Stimulated activated CD4-positive, alpha-beta T cell treated with anti-CD3 and anti-CD28 coated beads, Interleukin-15, amount 100 ng/mL, for 1 hour (primary cell): ENCODE measurements at places on chromosomes 1 and 21.

GRCh38 chr1:147565189-147565980 lies 24.1 kb downstream of the BCL9 start:
- no peak for DNase-seq

DNA sequence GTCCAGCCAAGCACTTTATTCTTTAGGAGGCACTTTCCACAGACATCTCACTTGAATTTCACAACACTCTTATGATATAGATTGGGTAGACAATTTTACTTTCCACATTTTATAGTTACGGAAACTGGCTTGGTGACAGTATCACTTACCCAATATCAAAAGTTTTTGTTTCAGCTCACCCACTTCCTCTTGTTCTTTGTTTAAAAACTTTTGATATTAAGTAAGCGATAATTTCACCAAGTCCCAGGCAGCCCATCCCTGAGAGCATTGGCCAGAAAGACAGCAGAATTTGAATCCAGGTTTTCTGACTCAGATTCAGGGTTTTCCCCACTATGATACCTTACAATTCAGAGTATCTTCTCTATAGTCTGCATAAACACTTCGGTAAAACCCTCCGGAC lies 60.0 kb downstream of the LRIG2 start:
- DNase-seq: no peak

DNA sequence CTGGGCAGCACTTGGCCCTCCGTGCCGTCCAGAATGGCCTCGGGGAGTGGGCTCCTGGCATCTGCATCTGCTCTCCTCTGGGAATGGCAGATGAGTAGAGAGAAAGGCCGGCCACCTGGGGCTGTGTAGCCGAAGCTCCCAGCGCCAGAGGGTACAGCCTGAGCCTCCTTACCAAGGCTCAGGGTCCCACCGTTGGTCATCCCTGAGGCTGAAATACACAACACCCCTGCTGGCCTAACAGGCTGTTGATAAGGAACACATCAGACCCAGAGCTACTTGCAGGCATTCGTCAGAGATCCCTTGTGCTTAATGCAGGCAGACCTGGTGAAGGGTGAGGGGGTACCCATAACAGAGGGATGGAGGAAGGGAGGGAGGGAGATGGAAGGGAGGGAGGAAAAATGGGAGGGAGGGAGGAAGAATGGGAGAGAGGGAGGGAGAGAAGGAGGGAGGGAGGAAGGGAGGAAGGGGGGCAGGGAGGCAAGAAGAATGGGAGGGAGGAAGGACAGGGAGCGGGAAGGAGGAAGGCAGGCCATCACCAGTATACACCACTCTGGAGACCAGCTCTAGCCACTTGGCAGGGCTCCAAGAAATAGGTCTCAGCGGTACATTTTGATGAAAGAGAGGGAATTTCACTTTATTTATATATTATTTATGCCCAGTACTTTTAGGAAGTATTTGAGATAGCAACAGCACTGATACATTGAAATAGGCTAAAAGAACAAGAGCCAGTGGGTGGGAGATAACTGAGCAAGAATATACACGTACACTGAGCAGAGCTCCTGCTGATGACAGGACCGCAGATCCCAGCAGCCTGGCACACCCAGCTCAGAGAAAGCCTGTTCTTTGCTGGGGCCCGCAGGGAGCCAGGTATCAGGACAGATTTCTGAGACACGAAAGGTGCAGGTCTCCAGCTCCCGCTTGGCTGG lies 315.0 kb upstream of the VAMP3 start:
- no peak for DNase-seq

- no peak for DNase-seq
These were observed 1020.2 kb downstream of the TTLL7 start for GRCh38 chr1:82978461-82979324.

DNA sequence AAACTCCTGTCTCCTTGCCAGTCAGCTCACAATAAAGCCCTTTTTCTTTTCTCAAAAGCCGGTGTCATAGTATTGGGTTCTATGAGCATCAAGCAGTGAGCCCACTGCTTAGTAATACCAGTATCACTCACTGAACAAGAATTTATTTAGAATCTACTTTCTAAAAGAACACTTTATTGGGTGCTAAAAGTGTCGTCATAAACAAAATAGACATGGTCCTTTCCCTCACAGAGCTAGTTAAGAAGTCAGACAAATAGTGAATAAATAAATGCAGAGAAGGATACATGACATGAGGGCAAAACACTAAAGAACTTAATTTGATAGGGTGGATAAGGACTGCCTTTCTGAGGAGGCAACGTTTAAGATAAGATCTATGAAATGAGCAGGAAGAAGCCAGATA lies 32.2 kb downstream of the EVI5 start:
- DNase-seq: no peak

DNA sequence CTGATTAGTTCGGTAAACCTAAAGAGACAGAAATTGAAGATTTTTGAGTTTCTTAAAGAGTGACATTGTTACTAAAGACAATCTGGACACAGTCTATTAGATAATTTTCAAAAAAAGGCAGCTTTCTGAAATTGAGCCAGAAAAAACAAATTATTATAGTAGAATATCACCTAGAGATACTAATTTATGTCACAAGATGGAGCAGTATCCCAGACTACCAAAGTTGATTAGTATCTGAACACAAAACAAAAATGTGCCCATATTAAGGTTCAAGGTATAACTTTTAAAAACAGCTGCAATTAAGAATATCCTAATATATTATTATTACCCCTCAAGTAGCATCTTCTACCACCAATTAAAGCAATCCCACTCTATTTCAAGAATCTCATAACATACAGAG lies 40.5 kb upstream of the SYT2 start:
- DNase-seq: no peak

GRCh38 chr1:14969006-14969405 lies 184.5 kb upstream of the TMEM51 start:
- DNase-seq: no peak

DNA sequence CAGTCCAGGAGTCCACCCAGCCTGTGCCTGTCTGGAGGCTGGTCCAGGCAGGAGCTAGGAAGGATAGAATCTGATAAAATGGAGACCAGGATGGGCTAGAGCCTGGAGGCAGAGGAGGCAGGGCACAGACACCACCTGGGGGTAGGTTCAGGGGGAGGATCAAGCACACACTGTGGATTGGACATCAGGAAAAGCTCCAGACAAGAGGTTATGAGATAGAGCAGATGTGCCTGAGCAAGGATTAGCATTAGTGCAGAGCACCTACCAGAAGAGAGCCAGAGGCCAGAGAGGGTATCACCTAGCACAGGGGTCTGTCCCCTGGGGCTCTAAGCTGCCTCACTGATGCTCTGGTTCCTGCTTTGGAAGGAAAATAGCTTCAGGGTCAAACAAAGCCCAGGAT lies 216.7 kb upstream of the ZC3H12A start:
- no peak for DNase-seq

DNA sequence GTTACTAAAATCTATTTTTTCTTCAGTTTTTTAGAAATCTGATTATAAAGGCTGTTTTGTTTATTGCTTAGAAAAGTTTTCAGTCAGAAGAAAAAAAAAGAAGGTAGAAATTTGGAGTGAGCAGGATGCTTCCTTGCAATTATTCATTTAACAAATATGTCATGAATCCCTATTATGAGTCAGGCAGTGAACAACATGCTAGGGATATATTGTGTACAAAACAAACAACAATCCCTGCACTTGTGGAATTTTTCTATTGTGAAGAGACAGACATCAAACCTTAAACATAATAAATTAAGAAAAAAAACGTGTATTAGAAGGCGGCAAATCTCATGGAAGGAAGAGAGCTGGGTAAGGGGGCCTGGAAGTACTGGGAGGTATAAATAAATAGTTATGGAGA lies 664.1 kb upstream of the CAMK1G start:
- DNase-seq: no peak
